CD8-positive, alpha-beta memory T cell (primary cell): ENCODE measurements at places on chromosomes 16 and 17.

- DNase-seq: no peak
These were observed 33.7 kb upstream of the VPS4A start for GRCh38 chr16:69277413-69277812.

GRCh38 chr16:87392821-87393679 is 914 bp downstream of the MAP1LC3B start:
- DNase-seq: peak; percentile 43

DNA sequence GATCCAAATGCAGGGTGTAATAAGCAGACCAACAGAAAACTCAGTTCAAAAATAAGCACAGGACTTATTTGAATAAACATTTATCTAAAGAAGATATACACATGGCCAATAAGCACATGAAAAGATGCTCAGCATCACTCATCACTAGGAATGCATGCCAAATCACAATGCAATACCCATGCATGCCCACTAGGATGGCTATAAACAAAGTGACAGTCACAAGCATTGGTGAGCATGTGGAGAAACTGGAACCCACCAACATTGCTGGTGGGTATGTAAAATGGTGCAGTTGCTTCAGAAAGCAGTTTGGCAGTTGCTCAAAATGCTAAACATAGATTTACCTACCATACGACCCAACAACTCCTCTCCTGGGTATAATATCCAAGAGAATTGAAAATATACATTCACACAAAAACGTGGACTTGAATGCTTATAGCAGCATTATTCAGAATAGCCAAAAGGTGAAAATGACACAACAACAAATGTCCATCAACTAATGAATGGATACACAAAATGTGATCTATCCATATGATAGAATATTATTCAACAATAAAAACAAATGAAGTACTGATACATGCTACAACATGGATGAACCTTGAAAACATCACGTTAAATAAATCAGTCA is 20.1 kb downstream of the UBE2O start:
- no peak for DNase-seq

DNA sequence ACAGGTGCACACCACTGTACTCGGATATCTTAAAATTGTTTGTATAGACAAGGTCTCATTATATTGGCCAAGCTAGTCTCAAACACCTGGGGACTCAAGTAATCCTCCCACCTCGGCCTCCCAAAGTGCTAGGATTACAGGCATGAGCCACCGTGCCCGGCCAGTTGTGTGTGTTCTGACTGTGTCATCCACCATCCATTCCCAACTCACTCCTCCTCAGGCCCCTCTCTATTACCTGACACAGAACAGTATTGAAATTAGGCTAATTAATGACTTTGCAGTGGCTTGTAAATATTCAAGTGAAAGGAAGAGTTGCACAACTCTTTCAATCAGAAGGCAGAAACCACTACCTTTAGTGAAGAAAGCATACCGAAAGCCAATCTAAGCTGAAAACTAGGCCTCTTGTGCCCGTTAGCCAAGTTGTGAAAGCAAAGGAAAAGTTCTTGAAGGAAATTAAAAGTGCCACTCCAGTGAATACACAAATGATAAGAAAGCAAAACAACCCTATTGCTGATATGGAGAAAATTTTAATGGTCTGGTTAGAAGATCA is 28.7 kb downstream of the GOSR1 start:
- DNase-seq: no peak

DNA sequence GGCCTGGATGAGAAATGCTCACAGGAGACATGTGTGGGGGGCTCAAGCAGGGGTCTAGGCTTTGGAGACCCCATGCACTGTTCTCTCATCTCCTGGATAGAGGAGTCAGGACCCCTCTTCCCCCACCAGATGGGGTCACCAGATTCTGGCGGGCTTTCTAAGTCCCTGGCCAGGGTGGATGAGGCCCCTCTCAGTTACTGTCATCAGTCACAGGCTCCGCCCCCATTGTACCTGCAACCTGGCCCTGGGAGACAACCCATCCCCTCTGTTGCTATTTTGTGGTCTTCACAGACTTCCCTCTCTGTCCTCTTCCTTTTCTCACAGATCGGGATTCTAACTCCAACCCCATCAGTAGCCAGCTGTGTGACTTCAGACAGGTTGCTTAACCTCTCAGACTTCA is 33.5 kb upstream of the NDRG4 start:
- no peak for DNase-seq

DNA sequence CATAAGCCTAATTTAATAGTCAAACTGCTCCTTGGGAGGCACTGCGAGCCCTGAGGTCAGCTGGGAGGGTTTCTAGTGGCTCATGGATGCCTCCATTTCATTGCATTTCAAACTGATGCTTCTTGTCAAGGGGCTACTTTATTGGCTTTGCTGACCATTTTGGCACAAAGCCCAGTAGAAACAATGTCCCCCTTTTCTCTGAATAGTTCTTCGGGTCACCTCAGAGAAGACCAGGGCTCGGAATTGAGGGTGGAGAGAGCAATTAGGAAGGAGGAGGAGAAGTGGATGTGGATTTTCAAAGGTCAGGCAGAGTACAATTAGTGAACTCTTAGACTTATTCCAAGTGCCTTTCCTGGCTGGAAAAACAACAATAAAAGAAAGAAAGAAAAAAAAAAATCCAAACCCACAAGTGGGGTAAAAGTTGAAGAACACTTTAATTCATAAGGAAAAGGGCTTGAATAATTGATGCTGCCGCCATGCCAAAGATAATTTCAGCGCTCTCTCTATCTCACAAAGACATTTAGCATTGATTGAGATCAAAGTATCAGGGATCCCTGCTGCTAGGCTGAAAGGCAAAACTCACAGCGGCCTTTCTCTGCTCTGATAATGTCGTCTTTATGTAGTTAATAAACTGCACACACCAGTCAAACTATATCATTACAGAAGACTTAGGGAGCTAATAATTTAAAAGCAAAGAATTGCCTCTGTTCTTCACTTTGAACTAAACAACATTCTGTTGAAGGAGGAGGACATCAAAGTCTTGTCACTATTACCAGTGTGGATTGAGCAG is 122.7 kb downstream of the RGS9 start:
- no peak for DNase-seq

GRCh38 chr17:44351961-44352827 is 7.1 kb downstream of the GRN start:
- DNase-seq: no peak

- no peak for DNase-seq
These were observed 184.0 kb downstream of the CYLD start for GRCh38 chr16:50925758-50926357.

DNA sequence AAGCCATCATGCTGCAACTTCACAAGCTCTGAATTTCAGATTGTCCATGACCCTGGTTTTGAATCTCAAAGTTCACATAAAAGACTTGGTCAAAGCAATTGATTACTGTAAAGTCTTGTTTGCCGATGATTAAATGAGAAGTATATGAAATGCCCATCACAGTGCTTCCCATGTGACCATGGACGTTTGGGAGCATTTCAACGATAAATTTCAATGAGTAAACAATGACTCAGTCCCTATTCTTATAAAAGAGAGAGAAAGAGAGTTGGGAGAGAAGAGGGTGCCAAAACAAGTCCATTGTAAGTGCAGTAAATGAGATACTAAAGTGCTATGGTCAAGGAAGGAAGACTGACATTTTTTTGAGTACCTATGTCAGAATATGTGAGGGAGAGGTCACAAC is 276.9 kb downstream of the SOX9 start:
- DNase-seq: no peak

- peak; percentile 68 for DNase-seq
These were observed 22.2 kb upstream of the NFATC3 start for GRCh38 chr16:68062910-68063393.

DNA sequence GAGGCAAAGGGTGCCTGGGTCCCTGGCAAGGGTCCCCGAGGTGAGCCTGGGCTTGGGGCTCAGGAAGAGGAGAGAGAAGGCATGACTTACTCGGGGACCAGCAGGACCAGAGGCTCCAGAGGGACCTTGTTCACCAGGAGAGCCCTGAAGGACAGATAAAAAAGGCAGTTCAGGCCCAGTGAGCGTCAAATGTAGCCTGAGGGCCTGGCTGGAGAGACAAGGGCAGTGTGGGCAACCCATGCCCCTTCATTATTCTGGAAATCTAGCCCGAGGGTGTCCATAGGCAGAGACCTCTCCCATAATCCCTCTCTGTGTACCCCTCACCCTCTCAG is 14.1 kb downstream of the COL1A1 start:
- no peak for DNase-seq

- DNase-seq: no peak
These were observed 45.0 kb downstream of the SOST start for GRCh38 chr17:43713494-43714162.

DNA sequence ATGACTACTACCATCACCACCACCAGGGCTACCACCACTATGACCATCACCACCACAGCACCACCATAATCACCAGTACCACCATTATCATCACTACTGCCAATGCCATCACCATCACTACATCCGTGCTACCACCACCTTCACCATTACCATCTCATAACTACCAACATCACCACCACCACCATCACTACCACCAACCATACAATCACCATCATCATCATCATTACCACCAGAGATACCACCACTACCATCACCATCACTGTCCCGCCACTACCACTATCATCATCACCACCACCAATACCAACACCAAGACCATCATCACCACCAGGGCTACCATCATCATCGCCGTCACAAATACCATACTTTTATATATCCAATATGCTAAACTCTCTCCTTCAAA is 369.6 kb upstream of the DYNLRB2 start:
- DNase-seq: no peak

DNA sequence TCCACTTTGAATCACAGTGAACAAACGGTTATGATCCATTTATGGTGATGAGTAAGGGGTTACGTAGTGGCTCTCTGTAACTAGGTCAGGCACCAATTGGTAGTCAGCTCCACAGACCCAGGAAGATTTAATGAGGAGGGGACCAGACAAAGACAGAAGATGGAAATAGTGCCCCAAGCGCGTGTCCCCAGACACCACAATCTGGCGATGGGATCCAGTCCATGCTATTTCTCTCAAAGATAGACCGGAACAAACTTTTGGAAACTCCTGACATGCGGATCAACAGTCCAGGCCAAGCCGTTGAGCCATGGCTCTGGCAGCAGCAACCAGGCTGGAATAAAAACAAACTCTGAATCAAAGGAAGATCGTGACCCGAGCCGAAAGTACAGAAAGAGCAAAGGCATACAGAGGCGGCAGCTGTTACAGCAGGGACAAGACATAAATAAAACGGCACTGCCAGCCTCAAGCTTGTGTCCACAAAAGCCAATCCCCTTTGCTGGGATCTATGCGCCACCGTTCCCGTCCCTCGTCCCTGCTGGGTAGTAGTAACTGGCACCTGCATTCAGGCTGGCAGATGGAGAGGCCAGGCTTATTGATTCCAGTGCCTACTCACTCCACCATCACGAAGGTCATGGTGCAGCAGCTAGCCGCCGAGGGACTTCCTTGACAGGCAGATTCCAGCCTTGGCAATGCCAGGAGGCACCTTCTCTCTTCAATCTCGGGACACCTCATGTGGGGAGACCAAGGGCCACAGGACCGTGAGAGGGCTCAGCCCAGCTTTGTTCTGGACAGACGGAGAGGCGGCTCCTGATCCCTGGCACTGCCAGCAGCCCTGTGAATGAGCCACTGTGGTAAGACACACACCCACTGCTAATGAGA is 50.2 kb downstream of the CDH11 start:
- DNase-seq: no peak

DNA sequence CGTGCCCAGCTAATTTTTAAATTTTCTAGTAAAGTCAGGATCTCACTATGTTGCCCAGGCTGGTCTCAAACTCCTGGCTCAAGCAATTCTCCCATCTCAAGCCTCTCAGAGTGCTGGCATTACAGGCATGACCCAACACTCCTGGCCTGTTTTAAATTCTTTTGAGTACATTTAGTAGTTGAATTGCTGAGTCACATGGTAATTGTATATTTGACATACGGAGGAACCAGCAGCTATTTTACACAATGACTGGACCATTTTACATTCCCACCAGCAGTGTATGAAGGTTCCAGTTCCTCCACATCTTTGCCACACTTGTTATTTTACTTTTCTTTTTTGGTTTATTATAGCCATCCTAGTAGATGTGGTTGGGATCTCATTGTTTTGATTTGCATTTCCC is 43.6 kb downstream of the RHOT1 start:
- no peak for DNase-seq
